ENCODE measurements at places on chromosomes 12 and 14. TPM values are rescaled to one million over a fixed set of nuclear protein-coding genes. Genes with fewer than 3 reads are reported as not detected.

The FAR2 gene
- 12.4 TPM for total RNA-seq

The CHGA gene
- total RNA-seq = 3.9 TPM

The ADAMTS20 gene
- not detected for total RNA-seq

The SYCP3 gene
- total RNA-seq = not detected

The CLEC4A gene
- total RNA-seq = 0.49 TPM

The GPRC5A gene
- 11.4 TPM for total RNA-seq

The AKAP3 gene
- total RNA-seq = 0.36 TPM

The B3GNT4 gene
- total RNA-seq = not detected

The KLHL33 gene
- total RNA-seq = 1.4 TPM

The RASSF8 gene
- total RNA-seq = 74.0 TPM

The REP15 gene
- total RNA-seq = 0.54 TPM

The HOXC12 gene
- not detected for total RNA-seq

The CHPT1 gene
- 118 TPM for total RNA-seq

The TBC1D30 gene
- 4.3 TPM for total RNA-seq

The IFNG gene
- not detected for total RNA-seq
